NCI-H345 (cell line): ENCODE measurements at places on chromosomes 2 and 18.

DNA sequence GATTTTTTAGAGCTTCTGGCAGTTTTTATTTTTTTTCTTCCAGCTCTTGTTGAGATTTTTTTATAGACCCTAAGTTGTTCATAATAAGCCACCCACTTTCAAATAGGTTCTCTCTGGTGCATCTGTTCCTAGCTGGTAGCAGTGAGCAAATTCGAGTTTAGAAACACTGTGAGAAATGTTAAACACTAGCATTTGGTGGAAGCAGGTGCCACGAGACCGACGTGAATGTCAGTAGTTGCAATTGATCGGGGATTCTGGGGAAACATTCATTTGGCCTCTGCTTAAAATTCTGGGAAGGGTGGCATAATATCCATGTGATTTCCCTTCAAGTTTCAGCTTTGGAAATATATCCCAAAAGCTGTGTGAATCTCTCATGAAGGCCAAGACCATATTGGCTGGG, 435.0 kb downstream of the RNF144A start:
- no peak for DNase-seq

DNA sequence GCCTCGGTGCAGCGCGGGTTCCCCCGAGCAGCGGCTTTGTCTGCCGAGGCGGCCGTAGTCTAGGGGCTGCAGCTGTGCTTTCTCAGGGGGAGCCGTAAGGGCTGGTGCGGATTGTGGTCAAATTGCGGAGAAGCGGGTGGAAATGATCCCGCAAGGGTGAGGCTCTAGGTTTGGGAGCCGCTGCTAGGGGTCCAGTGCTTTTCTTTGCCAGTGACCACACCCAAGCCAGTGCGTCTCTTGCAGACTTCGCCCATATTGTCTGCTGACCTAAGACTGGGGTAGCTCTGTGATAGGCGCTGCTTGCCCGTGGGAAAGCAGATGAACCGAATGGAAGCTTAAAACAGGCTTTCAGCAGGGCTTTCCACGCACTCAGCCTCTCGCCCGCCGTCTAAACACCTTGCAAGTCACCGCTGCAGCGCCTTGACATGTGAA, 2.1 kb downstream of the DPYSL5 start:
- no peak for DNase-seq

DNA sequence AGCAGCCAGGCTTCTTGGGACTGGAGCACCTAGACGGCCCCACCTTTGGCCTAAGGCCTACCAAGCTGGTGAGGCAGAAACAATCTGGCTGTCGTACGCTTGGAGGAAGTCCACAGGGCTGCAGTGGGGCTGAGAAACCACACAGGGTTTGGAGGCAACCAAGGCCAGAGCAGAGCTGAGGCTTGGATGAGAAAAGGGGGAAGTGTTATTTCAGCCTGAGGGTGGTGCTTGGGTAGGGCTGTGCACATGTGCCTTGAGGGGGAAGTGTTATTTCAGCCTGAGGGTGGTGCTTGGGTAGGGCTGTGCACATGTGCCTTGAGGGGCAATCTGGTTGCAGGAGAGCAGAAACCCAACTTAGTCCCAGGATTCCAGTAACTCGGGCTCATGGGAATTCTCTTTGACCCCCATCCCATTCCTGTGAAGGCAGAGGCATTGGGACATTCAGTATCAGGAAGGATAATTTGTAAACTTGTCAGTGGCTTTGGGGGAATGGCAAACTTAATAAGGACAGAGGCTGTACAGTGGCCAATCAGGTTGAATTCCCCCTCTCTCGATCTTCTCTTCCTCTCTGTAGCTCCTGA, 971 bp upstream of the FBXO41 start:
- DNase-seq, result no peak

DNA sequence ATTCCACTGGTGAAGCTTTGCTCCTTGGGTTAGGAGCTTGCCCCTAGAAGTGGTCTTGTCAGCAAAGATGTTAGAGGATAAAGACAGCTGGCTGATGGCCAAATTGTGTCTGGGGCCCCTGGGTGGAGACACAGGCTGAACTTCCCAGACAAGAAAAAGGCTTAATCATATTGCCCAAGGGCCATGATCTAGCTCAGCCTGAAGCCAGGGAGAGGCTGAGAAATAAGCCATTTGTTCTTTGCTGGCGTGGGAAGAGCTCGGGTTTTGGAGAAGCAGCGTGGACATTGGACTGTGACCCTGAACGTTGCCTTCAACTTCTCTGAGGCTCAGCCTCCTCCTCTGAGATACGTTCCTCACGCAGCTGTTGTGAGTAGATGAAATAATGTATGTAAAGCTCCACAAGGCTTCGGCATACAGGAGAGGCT, 153.0 kb downstream of the ZFP36L2 start:
- DNase-seq, result no peak

DNA sequence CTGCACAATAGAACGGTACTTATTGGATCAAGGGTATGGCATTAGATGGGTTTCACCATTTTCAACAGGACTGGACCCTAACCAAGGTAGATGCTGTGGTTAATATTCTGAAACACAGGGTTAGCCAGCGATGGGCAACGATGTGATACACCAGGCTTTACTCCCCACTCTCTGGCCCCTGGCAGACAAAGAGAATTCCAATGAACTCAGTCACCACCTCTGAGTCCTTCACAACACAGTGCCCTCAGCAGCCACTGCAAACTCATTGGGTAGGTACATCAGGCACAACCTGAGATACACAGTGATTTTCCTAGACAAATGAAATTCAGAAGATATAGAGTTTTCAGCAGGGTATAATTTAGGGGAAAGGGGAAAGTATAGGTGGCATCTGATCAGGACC, 634.5 kb downstream of the ZEB2 start:
- no peak for DNase-seq

- DNase-seq, result no peak
Measured at GRCh38 chr2:46589356-46589755, 110.0 kb downstream of the TMEM247 start.
